Pancreas (tissue), 10 donors: ENCODE measurements at places on chromosomes 12 and 14.

- no peaks in the 10 kb centered on the region for H3K4me1 ChIP-seq
- H3K27ac ChIP-seq, result no peak overlapping the region
- no peak overlapping the region for H3K4me3 ChIP-seq
- no peaks in the 10 kb centered on the region for H3K27me3 ChIP-seq
Observed at GRCh38 chr14:96920023-96920422, 122.8 kb downstream of the VRK1 start.

GRCh38 chr12:10126413-10126812 lies 3.6 kb downstream of the CLEC7A start:
- H3K36me3 ChIP-seq, result no peaks in the 10 kb centered on the region
- H3K4me3 ChIP-seq, result no peak overlapping the region
- no peaks in the 10 kb centered on the region for H3K27me3 ChIP-seq
- H3K4me1 ChIP-seq, result no peaks in the 10 kb centered on the region
- H3K27ac ChIP-seq, result no peak overlapping the region

DNA sequence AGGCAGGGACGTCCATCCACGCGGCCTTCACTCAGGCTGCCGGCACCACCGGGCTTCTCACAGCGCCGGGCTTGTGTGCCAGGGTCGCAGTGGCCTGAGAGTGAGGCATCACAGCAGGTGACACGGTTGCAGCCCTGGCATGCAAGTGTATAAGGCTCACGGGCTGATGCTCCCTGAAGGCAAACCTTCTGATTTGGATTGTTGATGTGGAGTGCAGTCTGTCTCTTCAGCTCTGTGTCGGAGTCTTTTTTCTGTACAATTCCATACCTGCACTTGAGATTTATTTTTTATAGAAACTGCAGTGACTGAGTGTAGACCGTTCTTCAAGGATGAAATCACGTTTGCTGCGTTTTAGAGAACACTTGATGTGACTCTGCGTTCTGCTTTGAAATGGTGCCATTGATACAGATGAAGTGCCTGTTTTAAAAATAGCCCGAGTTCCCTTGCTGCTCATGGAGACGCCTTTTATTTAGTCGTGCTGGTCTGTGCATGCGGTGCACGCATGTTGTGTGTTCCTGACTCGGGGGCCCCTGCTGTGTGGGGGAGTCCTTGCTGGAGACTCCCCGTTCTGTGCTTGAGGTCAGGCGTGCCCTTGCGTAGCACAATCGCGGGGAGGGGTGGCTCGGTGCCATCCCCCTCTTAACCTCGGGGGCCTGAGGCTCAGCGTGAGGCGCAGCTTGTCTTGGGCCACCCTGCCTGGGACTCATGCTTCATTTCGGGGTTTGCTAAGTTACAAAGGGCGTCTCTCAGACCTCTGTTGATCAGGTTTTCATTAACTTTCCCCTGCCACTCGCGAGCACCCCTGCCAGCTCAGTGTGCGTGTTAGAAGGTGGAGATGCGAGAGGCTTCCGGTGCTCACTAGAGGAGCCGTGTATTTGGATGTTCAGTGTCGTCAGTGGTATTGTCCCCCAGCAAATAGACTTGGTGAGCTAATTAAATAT lies 21.6 kb upstream of the AMN start:
- no peak overlapping the region for H3K4me3 ChIP-seq
- no peak overlapping the region for H3K27ac ChIP-seq
- H3K36me3 ChIP-seq, result no peaks in the 10 kb centered on the region

DNA sequence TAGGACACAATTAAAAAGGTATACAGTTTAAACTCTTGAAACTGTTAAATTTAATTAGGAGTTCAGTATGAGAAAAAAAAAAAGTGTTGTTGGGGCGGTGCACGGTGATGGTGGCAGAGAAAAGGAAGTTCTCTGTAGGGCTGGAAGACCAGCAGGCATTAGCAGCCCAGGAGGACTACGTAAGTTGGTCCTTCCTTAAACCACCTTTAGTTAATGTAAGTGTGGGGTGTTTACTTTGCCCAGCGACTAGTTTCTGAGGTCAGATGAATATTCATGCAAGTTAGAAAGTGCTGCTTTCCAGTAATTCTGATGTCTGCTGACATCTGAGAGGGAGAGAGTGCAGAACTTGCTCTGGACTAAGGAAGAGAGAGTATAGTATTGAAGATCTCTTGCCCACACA lies 54.9 kb downstream of the NKX2-1 start:
- H3K36me3 ChIP-seq, result no peaks in the 10 kb centered on the region
- no peaks in the 10 kb centered on the region for H3K27me3 ChIP-seq
- no peak overlapping the region for H3K4me3 ChIP-seq
- no peak for DNase-seq

DNA sequence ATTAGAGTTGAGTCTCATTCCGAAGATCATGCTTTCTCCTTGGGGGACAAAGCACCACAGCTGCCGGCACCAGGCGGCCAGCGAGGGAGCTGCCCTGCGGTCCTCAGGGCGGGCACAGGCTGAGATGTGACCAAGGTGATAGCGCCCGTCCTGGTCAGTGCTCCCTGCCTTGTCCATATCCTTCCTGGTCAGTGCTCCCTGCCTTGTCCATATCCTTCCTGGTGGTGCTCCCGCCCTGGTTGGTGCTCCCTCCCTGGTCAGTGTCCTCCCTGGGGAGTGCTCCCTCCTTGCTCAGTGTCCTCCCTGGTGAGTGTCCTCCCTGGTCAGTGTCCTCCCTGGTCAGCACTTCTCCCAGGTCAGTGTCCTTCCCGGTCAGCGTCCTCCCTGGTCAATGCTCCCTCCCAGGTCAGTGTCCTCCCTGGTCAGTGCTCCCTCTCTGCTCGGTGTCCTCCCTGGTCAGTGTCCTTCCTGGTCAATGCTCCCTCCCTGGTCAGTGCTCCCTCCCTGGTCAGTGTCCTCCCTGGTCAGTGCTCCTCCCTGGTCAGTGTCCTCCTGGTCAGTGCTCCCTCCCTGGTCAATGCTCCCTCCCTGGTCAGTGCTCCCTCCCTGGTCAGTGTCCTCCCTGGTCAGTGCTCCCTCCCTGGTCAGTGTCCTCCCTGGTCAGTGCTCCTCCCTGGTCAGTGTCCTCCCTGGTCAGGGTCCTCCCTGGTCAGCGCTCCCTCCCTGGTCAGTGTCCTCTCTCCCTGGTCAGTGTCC lies 92.2 kb downstream of the ADGRD1 start:
- no peaks in the 10 kb centered on the region for H3K4me1 ChIP-seq
- no peak for DNase-seq
- no peak overlapping the region for H3K4me3 ChIP-seq
- no peak overlapping the region for H3K27ac ChIP-seq

DNA sequence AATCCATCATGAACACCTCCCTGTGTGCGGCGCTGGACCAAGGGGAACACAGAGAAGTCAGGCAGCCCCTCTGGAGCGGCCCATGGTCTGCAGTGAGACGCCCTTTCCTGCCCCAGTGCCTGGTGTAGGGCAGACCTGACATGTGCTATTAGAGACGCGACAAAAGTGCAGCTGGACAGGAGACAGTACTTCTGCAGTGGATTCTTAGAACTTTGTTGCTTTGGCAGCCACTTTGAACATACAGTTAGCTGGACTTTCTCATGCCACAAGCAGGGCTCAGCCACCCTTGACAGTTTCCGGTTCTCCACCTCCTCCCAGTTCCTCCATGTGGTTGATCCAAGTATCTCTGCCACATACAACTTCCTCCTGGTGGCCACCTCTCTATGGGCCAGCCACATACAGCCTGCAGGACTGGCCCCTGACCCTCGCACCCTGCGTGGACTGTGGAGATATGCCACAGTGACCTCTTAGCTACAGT lies 45.9 kb downstream of the LGMN start:
- H3K36me3 ChIP-seq, result no peaks in the 10 kb centered on the region
- H3K27ac ChIP-seq, result no peak overlapping the region
- DNase-seq, result no peak
- H3K4me1 ChIP-seq, result no peaks in the 10 kb centered on the region
- no peaks in the 10 kb centered on the region for H3K27me3 ChIP-seq
- no peak overlapping the region for H3K4me3 ChIP-seq

- H3K36me3 ChIP-seq, result no peaks in the 10 kb centered on the region
- H3K4me1 ChIP-seq, result peaks cover 14% of the 10 kb centered on the region
- H3K27ac ChIP-seq, result no peak overlapping the region
- no peak for DNase-seq
Observed at GRCh38 chr12:116929885-116930284, 19.1 kb downstream of the FBXW8 start.

DNA sequence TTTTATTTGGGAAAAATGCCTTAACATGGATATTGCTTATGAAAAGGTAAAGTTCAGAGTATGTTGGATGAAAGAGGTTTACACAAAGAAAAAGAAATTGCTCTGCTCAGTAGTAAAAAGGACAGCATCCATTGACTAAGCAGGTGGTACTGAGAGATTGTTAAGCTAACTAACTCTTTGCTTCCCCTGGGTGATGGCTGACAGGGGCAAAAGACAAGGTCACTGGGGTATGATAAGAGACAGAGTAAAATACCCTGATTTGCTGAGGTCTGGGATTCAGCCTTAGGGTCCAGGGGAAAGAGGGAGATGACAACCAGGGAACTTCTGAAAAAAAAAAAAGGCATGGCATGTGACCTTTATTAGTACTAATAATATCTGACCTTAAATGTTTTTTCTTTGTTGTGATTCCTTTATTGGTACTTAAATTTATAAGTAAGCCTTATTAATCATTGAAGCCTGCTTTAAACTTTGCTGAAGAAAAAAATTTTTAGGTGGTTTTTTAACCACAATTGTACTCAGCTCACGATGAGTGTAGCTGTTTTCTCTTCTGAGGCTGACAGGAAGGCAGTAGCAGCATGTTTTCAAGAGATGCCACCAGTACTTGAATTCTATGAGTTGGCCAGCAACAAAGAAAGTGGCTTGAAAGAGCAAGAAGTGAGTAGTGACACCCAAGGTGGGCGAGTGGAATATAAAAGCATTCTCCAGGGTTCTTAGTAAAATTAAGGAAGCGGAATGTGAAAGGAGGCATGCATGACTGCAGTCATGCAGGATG lies 43.7 kb upstream of the KITLG start:
- H3K27me3 ChIP-seq, result no peaks in the 10 kb centered on the region
- no peak overlapping the region for H3K4me3 ChIP-seq
- H3K36me3 ChIP-seq, result no peaks in the 10 kb centered on the region
- no peak overlapping the region for H3K27ac ChIP-seq
- DNase-seq, result no peak

DNA sequence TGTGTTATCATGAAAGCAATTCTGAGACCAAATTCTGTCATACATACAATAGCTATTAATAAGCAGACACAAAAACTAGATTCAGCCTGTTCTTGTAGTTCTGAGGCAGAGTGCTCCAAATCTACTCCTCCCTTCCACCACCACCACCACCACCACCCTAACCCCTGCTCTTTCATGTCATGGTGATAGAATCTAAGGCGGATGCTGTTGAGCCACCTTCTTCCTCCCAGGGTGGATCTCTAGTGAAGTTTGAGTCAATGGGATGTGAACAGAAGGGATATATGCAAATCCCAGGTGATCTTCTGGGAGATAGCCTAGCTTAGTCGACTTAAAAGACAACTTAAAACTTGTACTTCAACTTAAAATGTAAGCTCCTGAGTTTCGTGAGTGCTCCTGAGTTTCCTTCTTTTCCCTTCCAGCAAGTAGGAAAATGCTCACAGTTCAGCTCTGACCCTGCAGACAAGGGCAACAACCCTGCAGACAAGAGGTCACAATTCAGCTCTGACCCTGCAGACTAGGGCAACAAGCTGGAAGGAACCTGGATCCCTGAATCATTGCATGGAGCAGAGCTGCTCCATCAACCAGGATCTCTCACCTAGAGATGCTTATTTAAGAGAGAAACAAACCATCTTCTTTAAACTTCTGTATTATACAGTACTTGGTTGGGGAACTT lies 204.1 kb downstream of the TTC8 start:
- no peak overlapping the region for H3K4me3 ChIP-seq
- H3K27me3 ChIP-seq, result no peaks in the 10 kb centered on the region
- H3K4me1 ChIP-seq, result peaks cover 6% of the 10 kb centered on the region

GRCh38 chr12:109972821-109973220 lies 23.3 kb downstream of the GIT2 start:
- DNase-seq, result no peak
- no peaks in the 10 kb centered on the region for H3K27me3 ChIP-seq
- peaks cover 7% of the 10 kb centered on the region for H3K36me3 ChIP-seq
- no peak overlapping the region for H3K4me3 ChIP-seq
- H3K4me1 ChIP-seq, result no peaks in the 10 kb centered on the region

DNA sequence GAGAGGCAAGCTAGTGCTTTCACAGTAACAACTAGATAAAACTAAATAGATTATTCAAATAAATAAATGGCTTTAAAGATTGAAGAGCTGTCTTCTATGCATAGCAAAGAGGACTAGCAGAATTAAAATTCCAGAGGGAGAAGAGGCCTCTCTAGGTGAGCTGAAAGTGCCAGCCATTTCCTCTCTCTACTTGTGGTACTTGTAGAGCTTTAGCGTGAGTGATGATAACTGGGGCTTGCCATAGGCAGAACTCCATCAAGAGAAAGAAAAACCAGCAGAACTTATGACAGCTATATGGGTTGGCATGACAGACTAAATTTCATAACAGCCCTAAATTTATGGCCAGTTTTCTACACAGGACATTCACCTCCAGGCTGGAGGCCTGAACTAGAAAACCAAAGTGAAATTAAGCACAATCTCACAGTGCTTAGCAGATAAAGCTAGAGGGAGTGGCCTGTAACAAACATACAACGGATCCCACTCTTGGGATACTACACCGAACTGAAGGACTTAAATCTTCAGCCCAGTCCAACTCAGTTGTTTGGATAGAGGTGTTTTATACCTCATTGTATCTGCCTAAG lies 11.0 kb downstream of the SPTLC2 start:
- H3K4me1 ChIP-seq, result no peaks in the 10 kb centered on the region
- no peak overlapping the region for H3K4me3 ChIP-seq
- no peak for DNase-seq
- no peak overlapping the region for H3K27ac ChIP-seq
- no peaks in the 10 kb centered on the region for H3K27me3 ChIP-seq
- no peaks in the 10 kb centered on the region for H3K36me3 ChIP-seq

DNA sequence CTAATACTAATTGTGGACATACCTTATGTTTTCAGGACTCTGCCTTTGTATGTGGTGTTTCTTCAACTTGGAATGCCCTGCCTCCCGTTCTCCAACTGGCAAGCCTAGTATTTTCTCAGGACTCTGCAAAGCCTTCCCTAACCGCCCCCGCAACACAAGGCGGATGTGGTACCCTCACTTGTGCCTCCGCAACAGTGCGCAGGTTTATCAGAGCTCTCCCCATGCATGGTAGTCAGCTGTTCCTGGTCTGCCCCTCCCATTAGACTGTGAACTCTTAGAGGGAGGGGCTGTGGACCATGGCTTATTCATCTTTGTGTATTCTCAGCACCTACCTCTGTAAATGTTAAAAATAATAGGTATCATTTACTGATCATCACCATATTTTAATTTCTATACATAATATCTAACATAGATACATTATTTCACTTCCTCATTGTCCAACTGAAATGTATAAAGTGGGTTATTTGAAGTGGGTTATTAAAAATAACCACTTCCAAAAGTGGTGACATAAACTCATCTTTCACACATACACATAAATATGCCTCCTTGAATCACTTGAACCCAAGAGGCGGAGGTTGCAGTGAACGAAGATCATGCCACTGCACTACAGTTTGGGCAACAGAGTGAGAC lies 9.0 kb downstream of the LPAR5 start:
- DNase-seq, result no peak
- H3K4me1 ChIP-seq, result no peaks in the 10 kb centered on the region
- H3K27ac ChIP-seq, result no peak overlapping the region
